Large intestine (tissue), 12 donors: ENCODE measurements at places on chromosomes 5 and 9. TPM values are rescaled to one million over a fixed set of nuclear protein-coding genes. Genes with fewer than 3 reads are reported as not detected.

- no peak overlapping the region for H3K27ac ChIP-seq
- H3K4me3 ChIP-seq, result no peak overlapping the region
- DNase-seq, result no peak
Measured at GRCh38 chr9:2288309-2288708, 273.2 kb downstream of the SMARCA2 start.

GRCh38 chr5:106854105-106854687 lies 816.5 kb downstream of the EFNA5 start:
- no peaks in the 10 kb centered on the region for H3K36me3 ChIP-seq
- H3K27ac ChIP-seq, result no peak overlapping the region
- DNase-seq, result no peak
- H3K4me1 ChIP-seq, result peaks cover 10% of the 10 kb centered on the region
- H3K4me3 ChIP-seq, result no peak overlapping the region
- H3K27me3 ChIP-seq, result no peaks in the 10 kb centered on the region

The TOR1B gene
- 22.7 TPM for polyA plus RNA-seq

- peaks cover 6% of the 10 kb centered on the region for H3K36me3 ChIP-seq
- DNase-seq, result no peak
- H3K27ac ChIP-seq, result no peak overlapping the region
- H3K4me3 ChIP-seq, result no peak overlapping the region
- H3K4me1 ChIP-seq, result no peaks in the 10 kb centered on the region
Measured at GRCh38 chr9:77899679-77900354, 131.8 kb downstream of the GNAQ start.

GRCh38 chr9:88852794-88853193 lies 138.5 kb upstream of the S1PR3 start:
- no peaks in the 10 kb centered on the region for H3K36me3 ChIP-seq
- no peaks in the 10 kb centered on the region for H3K27me3 ChIP-seq
- no peak overlapping the region for H3K27ac ChIP-seq
- DNase-seq, result no peak

- DNase-seq, result peak; percentile 96
- H3K36me3 ChIP-seq, result peaks cover 31% of the 10 kb centered on the region
- H3K27ac ChIP-seq, result peak overlapping the region; percentile 85
- peaks cover 16% of the 10 kb centered on the region for H3K4me1 ChIP-seq
- H3K4me3 ChIP-seq, result no peak overlapping the region
Measured at GRCh38 chr9:131635285-131635684, 90.0 kb downstream of the PRRT1B start.

The PPIC gene
- polyA plus RNA-seq, result 25.3 TPM

DNA sequence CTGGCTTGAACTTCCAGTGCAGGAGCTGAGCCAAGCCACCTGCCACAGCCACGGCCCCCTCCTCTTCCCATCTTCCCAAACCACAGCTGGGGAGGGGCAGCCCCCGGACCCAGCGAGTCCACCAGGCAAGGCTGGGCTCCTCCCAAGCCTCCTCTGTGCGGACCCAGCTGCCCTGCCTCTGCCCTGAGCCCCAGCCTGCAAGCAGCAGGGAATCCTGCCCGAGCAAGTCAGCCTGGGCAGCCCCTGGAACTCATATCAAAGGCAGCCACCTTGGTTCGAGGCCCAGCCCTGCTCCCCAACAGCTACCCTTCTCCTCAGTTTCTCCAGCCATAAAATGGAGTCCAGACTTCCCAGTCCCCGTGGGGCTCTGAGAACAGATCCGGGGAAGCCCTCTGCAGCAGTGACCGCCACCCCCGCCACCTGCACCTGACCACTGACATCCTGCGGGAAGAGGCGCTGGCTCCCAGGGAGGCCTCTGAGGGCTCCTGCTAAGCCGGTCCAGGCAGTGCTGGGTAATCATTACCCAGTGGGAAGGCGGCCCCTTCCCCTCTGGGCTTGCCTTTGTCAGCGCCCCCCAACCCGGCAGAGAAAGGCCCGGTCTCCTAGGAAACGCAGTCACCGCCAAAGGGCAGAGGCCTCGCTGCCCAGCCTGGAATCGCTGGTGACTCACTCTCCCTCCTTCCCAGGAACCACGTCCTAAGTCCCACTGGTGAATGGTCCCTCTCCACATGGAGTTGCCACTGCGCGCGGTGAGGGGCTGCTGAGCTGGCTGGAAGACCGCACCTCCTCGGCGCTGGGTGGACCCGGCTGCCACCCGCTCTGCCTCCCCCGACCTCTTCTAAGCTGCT lies 1.5 kb downstream of the VAV2 start:
- peak; percentile 98 for DNase-seq
- peaks cover 12% of the 10 kb centered on the region for H3K36me3 ChIP-seq
- H3K27ac ChIP-seq, result peak overlapping the region; percentile 100

DNA sequence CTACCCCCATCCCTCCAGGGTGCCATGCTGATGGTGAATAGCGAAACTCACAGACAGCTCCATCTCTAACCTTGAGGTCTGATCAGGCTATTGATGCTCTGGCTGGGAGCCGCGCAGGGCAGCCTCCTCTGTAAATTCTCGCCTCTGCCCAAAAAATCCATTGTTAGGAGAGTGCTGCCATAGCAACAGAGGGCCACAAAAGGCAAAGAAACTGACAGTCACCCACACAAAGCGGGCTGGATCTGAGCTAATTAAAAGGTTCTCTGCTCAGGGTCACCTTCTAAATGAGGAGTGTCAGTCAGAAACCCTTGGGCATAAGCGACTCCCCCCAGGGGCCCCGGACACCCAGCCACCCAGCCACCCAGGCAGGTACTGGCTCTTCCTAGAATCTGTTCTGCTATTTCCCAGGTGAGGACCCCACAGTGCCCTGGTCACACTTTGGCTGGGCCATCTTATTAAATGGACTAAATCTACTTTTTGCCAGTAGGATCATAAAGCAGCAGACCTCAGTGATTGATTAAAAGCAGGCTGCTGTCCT lies 126.7 kb downstream of the MED10 start:
- no peaks in the 10 kb centered on the region for H3K27me3 ChIP-seq
- H3K4me1 ChIP-seq, result no peaks in the 10 kb centered on the region
- H3K36me3 ChIP-seq, result no peaks in the 10 kb centered on the region
- no peak for DNase-seq
- no peak overlapping the region for H3K27ac ChIP-seq

GRCh38 chr5:91311168-91311696 lies 71.9 kb downstream of the ARRDC3 start:
- no peaks in the 10 kb centered on the region for H3K36me3 ChIP-seq
- no peaks in the 10 kb centered on the region for H3K4me1 ChIP-seq
- H3K27me3 ChIP-seq, result no peaks in the 10 kb centered on the region
- DNase-seq, result no peak

The PLPP7 gene
- 1.1 TPM for polyA plus RNA-seq

The MUSK gene
- polyA plus RNA-seq, result 1.1 TPM

DNA sequence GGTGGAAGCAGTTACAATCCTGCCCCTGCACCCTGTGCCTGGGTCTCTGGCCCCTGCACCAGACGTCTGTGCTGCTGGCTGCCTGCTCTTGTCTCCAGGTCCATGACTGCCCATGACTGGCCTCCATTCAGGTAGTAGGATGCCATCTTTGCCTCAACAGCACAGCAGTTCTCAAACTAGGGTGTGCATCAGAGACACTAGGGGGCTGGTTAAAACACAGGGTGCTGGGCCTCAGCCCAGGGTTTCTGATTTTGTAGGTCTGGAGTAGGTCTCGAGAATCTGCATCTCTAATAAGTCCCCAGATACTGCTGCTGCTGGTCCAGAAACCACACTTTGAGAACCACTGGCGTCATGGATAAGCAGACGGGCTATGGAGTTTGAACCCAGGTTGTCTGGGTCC lies 24.0 kb downstream of the COL15A1 start:
- H3K36me3 ChIP-seq, result no peaks in the 10 kb centered on the region
- no peaks in the 10 kb centered on the region for H3K4me1 ChIP-seq
- peaks cover 7% of the 10 kb centered on the region for H3K27me3 ChIP-seq
- no peak for DNase-seq

GRCh38 chr9:92724528-92725265 lies 39.9 kb downstream of the BICD2 start:
- peaks cover 7% of the 10 kb centered on the region for H3K4me1 ChIP-seq
- H3K36me3 ChIP-seq, result peaks cover 73% of the 10 kb centered on the region
- no peak overlapping the region for H3K4me3 ChIP-seq
- H3K27me3 ChIP-seq, result no peaks in the 10 kb centered on the region
- DNase-seq, result no peak

The RGS3 gene
- 33.0 TPM for polyA plus RNA-seq

- no peaks in the 10 kb centered on the region for H3K4me1 ChIP-seq
- H3K27me3 ChIP-seq, result no peaks in the 10 kb centered on the region
- H3K4me3 ChIP-seq, result no peak overlapping the region
- H3K27ac ChIP-seq, result no peak overlapping the region
Measured at GRCh38 chr5:135743705-135744411, 90.6 kb upstream of the SLC25A48 start.

DNA sequence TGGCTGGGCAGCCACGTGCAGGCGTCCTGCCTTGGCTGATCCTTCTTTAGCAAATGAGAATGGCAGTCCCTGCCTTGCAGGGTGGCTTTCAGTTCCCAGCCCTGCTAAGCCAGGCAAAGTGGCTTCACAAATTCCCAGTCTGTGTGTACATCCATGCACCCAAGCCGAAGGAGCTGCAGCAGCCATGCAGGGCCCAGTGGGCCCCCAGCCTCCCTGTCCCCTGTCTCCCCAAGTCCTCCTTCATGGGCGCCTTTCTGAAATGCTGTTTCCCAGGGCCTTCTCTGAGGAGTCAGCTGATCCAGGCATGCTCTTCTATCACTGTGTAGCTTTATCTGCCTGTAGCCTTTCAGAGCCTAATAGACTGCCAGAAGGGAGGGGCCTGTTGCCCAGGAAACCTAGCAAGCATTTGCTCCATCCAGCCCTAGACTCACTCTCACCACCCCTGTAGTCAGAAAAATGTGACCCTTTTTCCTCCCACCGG lies 47.4 kb upstream of the SHC3 start:
- no peaks in the 10 kb centered on the region for H3K36me3 ChIP-seq
- H3K27me3 ChIP-seq, result peaks cover 4% of the 10 kb centered on the region
- H3K27ac ChIP-seq, result no peak overlapping the region
- no peak overlapping the region for H3K4me3 ChIP-seq
- H3K4me1 ChIP-seq, result no peaks in the 10 kb centered on the region

The ROR2 gene
- polyA plus RNA-seq, result 17.5 TPM

The PCDHA11 gene
- 1.3 TPM for polyA plus RNA-seq

The GNA14 gene
- polyA plus RNA-seq, result 2.7 TPM

The PCDHGB7 gene
- polyA plus RNA-seq, result 3.6 TPM

DNA sequence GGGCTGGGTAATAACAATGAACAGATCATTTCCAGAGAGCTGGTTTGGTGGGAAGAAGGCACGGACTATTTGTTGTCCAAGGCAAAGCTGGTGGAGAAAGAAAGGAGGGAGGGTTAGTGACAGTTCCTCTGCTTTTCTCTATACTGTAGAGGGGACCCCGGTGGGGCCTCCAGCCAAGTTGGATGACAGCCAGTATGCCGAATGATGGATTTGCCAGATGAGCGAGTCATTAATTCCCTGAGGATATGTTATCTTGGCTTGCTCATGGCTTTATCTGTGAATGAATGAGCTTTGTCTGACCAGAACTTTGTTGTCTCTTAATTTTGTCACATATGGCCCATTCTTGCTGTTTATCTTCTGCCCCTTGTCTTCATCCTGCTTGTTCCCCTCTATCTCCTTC lies 158.6 kb upstream of the GLRA1 start:
- no peak for DNase-seq
- no peaks in the 10 kb centered on the region for H3K27me3 ChIP-seq
- no peaks in the 10 kb centered on the region for H3K4me1 ChIP-seq
- H3K4me3 ChIP-seq, result no peak overlapping the region

DNA sequence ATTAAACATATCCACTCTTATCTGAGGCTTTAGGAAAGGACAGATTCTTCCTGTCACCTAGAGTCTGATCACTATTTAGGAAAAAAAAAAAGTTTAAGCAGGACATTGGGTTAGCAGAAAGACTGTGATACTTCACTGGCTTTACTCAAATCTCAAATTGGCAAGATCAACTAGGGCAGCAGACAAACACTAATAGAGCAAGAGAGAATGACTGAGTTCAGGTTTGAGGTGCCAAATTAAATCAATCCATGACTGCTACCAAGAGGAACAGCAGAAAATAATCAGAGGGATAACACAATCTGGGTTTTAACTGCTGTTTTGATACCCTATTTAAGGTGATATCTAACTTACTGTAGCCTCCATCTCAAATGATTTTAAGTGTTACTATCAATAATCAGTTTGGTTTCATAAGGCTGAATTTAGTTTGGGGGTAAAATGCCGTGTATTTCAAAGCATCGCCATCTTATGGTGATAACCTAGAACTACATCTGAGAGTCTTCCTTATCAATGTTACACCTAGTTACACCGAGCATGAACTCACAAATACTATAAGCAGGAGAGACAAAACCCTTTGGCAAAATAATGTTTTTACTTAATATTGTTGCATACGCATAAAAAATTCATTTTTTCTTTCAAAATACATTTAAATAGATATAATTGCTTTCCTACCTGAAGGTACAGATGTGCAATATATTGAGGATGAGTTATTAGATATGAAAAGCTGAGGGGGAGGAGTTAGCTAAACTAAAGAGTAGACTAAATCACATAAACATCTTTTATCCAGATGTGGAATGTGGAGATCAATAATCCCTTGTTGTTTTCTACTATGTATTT lies 286.4 kb upstream of the CDH12 start:
- H3K4me1 ChIP-seq, result no peaks in the 10 kb centered on the region
- H3K4me3 ChIP-seq, result no peak overlapping the region
- no peak overlapping the region for H3K27ac ChIP-seq
- no peak for DNase-seq

GRCh38 chr5:167743695-167744464 lies 547.6 kb upstream of the WWC1 start:
- H3K27me3 ChIP-seq, result no peaks in the 10 kb centered on the region
- no peak for DNase-seq
- H3K4me3 ChIP-seq, result no peak overlapping the region
- no peaks in the 10 kb centered on the region for H3K4me1 ChIP-seq
- no peak overlapping the region for H3K27ac ChIP-seq
- no peaks in the 10 kb centered on the region for H3K36me3 ChIP-seq

The EIF4EBP3 gene
- 14.7 TPM for polyA plus RNA-seq

- H3K4me3 ChIP-seq, result no peak overlapping the region
- DNase-seq, result no peak
- H3K27me3 ChIP-seq, result no peaks in the 10 kb centered on the region
- no peak overlapping the region for H3K27ac ChIP-seq
- H3K36me3 ChIP-seq, result peaks cover 11% of the 10 kb centered on the region
Measured at GRCh38 chr9:131720330-131720729, 19.5 kb downstream of the RAPGEF1 start.

GRCh38 chr9:132694144-132694543 lies 23.9 kb downstream of the GTF3C4 start:
- peaks cover 19% of the 10 kb centered on the region for H3K36me3 ChIP-seq
- DNase-seq, result no peak
- no peaks in the 10 kb centered on the region for H3K27me3 ChIP-seq
- no peaks in the 10 kb centered on the region for H3K4me1 ChIP-seq
- no peak overlapping the region for H3K4me3 ChIP-seq
- H3K27ac ChIP-seq, result no peak overlapping the region
